Activated CD4-positive, alpha-beta memory T cell treated with anti-CD3 and anti-CD28 coated beads for 36 hours (primary cell): ENCODE measurements at places on chromosomes 7 and 10.

DNA sequence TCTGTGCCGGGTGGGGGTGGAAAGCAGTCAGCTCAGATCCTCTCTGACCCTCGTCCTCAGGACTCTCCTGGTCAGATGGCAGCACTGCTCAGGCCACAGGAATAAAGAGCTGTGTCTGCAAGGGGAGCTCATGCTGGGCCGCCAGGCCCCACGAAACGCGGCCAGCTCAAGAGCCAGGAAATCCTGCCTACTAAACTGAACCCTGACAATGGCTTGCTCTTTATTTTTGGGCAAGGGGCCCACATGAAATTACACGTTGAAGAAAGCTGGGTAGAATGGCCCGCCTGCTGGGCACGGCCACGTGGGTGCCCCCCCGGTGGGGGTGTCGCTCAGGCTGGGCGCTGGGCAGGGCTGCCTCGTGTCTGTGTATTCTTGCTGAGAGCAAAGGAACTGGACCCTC lies 103.0 kb downstream of the ITIH5 start:
- DNase-seq: no peak

- DNase-seq: no peak
Observed at GRCh38 chr10:114604357-114605130, 53.5 kb downstream of the ABLIM1 start.

GRCh38 chr10:74079028-74079935 lies 71.3 kb downstream of the AP3M1 start:
- no peak for DNase-seq

GRCh38 chr7:78794101-78794500 lies 659.4 kb downstream of the MAGI2 start:
- no peak for DNase-seq

- DNase-seq: peak; percentile 70
Observed at GRCh38 chr10:8402576-8402975, 348.1 kb downstream of the GATA3 start.

GRCh38 chr7:112876877-112877276 lies 86.7 kb upstream of the TMEM168 start:
- no peak for DNase-seq

- DNase-seq: no peak
Observed at GRCh38 chr7:149456506-149457421, 4.1 kb downstream of the ZNF777 start.

DNA sequence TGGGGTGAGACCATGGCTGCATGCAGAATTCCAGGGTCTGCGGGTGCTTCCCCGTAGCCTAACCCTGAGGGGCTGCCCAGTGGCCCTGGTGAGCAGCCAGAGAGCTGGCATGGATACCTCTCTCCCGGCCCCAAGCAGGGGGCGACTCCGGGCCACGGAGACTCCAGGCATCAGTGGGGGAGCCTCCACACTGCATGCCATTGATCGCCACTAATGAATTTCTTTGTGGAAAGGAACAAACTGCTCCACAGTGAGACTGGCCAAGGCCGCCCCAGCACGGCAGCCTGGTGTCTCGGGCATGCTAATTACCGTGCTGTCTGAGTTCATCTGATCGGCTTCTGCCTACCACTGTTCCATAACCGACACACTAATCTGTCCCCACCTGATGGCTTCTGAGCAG lies 184.4 kb downstream of the GRID1 start:
- DNase-seq: no peak

DNA sequence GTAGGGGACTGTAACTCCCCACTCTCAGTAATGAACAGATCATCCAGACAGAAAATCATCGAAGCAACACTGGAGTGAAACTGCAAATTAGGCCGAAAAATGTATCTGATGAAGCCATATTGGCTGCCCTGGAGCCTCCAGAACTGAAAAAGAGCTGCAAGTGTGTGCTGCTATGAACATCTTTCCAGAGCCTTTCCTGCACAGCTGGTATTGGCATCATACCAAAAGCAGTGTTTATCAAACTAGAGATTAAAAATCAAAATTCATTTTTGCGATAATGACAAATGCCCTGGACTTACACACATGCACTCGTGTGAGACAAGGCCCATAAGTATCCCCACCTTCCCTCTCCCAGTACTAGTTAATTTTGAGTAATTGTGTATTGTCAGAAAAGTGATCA lies 6.8 kb upstream of the CLDN12 start:
- no peak for DNase-seq

GRCh38 chr10:76509446-76509845 lies 1078.0 kb downstream of the LRMDA start:
- DNase-seq: no peak

DNA sequence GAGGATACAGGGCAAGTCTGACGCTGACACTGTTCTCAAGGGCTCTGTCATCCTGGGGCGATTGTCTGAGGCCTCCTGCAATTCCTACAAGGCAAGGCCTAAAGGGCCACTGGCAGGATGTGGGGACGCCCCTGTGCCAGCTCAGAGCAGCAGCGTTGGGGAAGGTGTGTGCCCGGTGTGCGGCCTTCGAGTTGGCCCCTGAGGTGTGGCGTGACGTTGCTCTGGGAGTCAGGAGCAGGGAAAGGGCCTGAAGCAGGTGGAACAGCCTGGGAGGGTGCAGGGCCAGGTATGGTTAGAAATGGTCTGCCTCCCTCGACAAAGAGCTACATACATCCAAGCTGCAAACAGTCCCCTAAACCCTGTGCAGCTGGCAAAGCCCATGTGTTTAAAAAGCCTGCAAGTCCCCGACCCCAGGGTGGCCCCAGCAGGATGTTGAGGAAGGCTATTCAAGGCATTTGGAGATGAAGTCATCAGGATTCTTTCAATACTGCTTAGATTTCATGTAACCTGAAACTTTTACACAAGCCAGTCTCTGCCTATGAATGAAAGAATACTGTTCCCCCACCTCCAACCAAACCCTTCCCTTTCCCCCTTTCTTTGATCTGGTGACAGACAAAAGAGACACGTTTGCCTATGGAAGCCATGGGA lies 142.5 kb upstream of the TNS3 start:
- DNase-seq: no peak
